ENCODE measurements at places on chromosomes 1 and 21.

DNA sequence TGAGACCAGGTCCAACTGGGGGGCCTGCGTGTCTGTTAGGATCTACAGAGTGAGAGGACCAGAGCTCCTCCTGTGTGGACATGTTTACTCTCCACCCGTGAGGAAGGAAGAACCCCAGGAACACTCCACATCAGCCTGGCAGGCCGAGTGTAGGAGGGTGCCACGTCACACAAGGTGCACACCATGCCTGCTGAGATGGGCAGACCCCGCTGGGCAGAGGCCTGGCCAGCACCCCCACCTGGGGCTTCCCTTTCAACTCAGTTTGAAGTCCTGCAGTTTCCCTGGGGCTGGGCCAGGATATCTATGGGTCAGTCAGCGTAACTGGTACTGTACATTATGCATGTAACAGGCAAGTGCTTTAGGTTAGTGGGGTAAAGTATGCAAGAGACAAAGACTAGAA, 30.1 kb upstream of the PCBP3 start:
- no peak for DNase-seq

GRCh38 chr1:55129194-55129728, 85.9 kb downstream of the USP24 start:
- DNase-seq = peak; percentile 34

DNA sequence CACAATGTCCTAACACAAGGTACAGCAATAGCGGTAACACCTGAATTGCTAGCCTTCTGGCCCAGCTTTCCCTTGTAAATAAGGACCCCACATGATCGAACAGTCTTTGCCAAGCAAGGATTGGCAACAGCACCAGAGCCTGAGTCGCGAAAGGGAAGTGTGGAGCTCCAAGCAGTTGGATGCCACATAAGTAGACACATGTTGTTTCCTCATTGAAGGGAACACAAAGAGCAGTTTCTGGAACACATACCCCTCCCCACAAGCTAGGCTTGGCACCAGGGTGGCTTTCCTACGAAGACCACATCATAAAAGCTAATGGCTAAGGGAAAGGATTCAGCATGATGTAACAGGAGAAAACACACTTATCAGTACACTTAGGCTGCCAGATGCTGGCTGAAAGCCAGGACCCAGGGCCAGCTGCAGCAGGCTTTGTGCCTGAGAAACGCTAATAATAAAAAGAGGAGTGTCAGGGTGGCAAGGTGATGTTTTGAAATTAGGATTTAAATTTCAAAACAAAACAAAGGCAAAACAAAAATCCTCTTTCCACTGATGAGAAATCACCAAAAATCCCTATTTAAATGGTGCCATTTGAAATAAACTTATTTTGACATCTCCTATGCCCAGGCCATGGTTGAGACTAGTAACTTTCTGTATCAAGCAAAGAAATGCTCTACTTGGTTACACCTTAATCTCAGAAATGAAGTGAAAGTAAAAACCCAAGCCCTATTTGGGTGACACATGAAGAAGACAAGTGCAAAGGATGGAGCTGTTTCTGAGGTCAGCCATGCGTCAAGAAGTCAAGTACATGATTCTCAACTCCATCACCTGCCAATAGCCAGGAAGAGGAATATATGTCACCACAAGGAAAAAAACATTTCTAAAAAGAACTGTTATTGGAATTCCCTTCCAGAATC, 11.9 kb upstream of the CPLANE2 start:
- peak; percentile 80 for DNase-seq

DNA sequence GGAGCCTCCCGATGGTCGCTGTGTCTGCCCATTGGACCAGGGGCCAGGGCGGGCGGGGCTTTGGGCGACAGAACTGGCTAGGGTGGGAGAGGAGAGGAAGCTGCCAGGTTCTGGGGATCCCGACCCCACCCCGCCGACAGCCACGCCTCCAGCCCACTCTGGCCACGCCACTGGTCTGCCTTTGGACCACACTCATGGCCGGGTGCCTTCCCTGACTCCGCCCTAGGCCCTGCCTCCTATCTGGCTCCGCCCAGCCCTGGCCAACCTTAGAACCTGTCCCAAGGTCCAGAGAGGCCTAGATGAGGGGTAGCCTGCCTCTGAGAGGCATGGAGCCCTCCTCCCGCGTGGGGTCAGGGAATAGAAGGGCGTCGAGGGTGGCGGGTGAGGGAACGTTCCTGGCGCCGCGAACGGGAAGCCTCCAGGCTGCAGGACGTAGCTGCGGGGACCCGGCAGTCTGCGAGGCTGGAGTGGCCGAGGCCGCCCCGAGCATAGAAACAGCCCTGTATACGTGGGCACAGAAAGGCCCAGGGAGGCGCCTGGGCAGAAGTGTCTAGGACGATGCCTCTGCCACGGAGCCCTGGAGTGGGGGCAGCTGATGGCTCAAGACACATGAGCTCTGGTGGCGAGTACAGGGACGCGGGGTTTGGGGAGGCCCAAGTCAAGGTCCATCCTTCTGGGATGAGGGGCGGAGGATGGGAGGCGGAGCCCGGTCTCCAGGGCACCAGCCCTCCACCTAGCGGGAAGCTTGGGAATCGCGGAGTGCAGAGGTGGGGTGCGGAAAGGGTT, 11.5 kb upstream of the COL16A1 start:
- peak; percentile 97 for DNase-seq

DNA sequence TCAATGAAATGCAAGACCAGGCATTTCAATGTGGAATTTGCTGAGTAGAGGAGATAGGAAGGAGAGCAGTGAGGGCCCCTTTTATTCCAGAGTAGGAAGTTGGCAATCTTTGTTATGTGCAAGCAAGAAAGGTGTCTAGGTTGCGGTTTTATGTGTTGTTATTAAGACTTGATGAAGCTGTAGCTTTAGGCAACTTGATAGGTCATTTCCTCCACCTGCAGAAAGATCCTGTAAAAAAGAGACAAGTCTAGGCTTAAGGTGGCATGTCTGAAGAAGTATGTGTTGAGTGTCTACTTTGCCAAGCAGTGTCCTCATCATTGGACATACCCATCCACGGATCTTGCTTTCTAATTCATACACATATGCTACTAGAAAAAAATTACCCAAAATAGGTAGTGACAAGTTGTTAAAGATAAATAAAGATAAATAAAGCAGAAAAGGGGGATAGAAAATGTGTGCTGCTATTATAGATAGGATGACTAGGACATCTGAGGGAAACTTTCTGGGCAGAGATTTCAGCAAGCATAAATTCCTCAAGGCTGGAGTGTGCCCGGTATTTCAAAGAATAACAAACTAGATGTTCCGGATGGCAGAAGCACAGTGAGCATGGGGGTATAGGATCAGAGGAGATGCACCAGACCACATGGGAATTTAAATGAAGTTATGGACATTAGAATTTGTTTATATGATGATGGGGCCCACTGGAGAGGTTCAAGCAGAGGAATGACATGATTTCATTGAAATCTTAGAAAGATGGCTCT, 335.0 kb downstream of the TGFB2 start:
- no peak for DNase-seq

- peak; percentile 82 for DNase-seq
Observed at GRCh38 chr1:179229214-179230140, at the start of gene ABL2. Gene ABL2 (minus strand): TSS chr1:179229677. CDS start chr1:179229397, 280 bp downstream.

Data from femur (tissue), 1 donor.